HEK293T (cell line): ENCODE measurements at places on chromosomes 11 and 22.

DNA sequence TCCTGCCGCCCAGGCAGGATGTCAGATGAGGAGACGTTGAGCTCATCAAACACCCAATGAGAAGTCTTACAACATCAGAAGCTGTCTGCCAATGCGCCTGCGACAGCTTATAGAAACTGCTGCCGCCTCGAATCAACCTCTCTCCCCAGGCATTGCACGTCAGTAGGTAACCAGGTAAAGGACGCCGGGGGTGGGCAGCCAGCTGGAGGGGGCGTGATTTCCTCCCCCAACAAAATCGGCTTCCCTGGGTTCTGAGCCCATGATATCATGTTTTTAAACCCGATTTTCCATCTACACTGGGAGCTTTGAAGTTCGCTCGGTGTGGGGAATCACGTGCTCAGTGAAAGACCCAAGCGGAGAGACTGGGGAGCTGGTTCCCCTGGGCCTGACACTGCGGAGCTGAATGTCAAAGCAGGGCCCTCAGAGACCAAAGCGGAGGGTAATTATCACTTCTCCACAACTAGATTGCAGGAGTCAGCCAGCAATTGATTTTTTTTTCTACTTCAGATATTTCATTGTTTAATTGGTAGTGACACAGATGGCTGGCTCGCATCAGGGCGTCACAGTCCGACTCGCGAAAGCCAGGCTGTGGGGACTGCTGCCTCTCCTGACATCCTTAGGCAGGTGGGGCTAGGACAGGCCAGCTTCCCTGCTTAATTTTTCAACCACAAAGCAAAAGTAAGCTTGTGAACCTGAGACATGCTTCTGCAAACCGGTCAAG lies 15.4 kb downstream of the FAM83F start:
- DNase-seq = no peak

- peak; percentile 30 for DNase-seq
These were observed 374.8 kb downstream of the MIAT start for GRCh38 chr22:27032091-27032761.

DNA sequence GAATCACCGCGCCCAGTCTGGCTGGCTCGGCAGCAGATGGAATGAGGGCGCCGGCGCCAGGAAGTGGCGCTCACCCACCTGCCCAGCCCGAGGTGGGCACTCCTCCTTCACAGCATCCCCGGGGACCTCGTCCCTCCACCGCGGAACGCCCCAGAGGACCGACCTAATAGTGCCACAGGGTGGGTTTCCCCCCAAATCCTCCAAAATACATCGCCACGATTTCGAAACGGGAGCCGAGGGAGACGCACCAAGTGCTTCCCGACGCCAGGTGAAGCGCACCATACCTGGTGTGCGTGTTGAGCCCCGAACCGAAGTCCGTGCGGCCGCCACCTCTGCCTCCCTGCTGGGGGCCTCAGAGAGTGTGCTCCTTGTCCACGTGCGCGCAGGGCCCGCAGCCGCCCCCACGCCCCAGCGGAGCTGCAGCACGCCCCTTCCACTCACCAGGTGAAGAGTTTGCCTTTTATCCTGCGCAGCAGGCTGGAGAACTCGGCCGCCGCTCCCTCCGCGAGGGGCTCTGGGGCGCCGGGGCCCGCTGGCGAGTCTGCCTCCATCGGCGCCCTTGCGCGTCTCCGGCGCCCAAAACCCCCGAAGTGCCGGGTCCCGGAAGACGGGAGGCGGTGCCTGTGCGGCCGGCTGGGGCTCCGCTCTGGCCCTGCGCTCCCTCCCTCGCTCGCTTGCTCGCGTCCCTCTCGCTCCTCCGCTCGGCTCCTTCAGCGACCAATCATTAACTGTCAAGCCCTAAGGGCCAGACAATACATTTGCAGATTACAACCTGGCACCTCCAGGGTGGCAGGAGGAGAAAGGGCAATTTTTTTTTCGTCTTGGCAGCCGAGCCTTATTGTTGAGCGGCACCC lies at the start of gene SLC35F2:
Gene SLC35F2, minus strand, starts transcription at position 571 of the 854 bp plus-strand sequence. Its CDS starts 20 bp downstream, at position 551.
- DNase-seq = peak; percentile 75

GRCh38 chr11:36509201-36509639 lies 852 bp downstream of the TRAF6 start:
- DNase-seq = no peak

GRCh38 chr11:57476757-57477506 lies 16.6 kb downstream of the RTN4RL2 start:
- no peak for DNase-seq

- DNase-seq = no peak
These were observed 49.4 kb upstream of the ADA2 start for GRCh38 chr22:17268501-17269223.

DNA sequence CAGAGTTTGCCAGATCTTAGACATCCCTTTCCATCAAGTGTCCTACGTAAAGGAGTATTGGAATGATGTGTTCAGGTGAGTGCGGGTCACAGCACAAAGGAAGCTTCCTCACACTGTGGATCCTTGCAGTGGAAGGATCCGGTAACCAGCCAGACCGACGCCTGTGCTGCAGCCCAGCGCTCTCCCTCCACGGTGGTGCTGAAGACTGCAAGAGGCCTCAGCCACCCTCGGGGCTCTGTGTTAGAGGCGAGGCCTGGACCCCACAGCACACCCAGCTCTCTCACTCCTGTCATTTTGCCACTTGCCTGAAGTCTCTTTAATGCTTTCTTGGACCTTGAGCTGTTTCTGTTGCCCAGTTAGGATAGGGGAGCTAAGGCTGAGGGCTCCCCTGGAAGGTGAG lies 2.4 kb downstream of the TRMU start:
- no peak for DNase-seq

DNA sequence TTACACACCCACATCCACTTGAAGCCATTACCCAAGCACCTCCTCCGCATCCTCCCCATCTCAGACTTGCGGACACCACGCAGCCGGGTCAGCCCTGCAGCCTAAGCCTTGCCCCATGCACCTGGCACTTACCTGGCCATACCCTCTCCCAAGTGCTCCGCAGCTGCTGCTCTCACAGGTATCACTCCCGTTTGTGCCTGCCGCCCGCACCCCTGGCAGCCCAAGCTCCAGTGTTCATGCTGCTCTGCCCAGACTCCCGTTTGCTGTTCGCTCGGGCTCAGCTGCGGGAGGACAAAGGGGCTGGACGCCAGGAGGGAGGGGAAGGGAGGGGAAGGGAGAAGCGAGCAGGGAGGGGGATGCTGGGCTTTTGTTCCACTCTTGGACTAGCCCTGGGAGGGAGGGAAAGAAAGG lies at the start of gene KLHL35:
Gene KLHL35, minus strand, starts transcription at position 293 of the 411 bp plus-strand sequence. CDS start 2,574 bp downstream, outside the sequence.
- no peak for DNase-seq

DNA sequence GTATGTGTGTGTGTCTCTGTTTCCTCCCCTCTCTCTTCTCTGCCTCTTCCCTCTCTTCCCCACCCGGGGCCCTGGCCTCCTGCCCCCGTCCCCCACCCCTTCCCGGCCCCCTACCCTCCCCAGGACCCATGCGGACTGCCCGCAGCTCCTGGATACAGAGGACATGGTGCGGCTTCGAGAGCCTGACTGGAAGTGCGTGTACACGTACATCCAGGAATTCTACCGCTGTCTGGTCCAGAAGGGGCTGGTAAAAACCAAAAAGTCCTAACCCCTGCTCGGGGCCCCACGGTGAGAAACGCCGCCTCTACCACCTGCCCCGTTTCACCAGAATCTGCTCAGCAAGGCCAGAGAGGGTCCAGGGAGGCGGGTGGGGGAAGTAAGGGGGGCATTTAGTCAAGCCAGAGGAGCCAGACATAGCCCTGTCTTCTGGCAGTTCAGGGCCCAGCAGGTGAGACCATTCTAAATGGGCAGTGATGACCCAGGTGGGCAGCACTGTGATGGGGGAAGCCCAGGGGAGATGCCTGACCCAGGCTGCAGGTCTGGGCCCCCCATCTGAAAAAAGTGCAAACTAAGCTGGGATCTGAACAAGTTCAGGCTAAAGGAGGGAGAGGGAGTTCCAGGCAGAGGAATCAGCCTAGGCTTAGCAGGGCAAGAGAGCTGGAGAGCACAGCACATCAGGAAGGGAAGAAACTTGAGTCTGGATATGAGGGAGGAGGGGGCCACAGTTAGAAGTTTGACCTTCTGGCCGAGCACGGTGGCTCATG lies 6.4 kb downstream of the SELENOM start:
- no peak for DNase-seq

GRCh38 chr22:47002692-47003091 lies 240.2 kb downstream of the TBC1D22A start:
- DNase-seq = no peak

- no peak for DNase-seq
These were observed 22.5 kb downstream of the RCN1 start for GRCh38 chr11:32113200-32113919.

DNA sequence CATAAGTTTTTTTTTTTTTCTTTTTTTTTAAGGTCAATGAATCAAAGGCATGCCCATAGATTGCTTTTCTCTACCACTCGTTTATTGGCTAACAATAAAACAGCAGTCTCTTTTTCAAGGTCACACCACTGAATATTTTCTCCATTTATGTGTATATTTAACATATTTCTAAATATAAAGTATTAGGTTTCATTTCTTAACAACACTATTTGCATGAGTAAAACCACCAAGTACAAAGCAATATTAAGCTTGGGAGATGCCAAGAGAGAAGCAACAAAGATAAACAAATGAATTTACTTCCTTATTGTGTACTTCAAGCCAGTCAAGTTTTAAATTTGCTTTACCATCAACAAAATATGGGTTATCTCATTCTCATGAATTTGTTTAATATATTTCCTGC lies 708.9 kb upstream of the CCDC179 start:
- no peak for DNase-seq
